ENCODE measurements at places on chromosomes 2 and 18. TPM values are rescaled to one million over a fixed set of nuclear protein-coding genes. Genes with fewer than 3 reads are reported as not detected.

- H3K27me3 ChIP-seq = no peaks in the 10 kb centered on the region
- no peak for DNase-seq
- H3K4me3 ChIP-seq = no peak overlapping the region
- H3K4me1 ChIP-seq = peaks cover 4% of the 10 kb centered on the region
- H3K36me3 ChIP-seq = no peaks in the 10 kb centered on the region
- H3K27ac ChIP-seq = no peak overlapping the region
Measured at GRCh38 chr2:207223051-207223450, 57.3 kb upstream of the KLF7 start.

- peaks cover 15% of the 10 kb centered on the region for H3K4me1 ChIP-seq
- H3K27ac ChIP-seq = no peak overlapping the region
- H3K36me3 ChIP-seq = peaks cover 8% of the 10 kb centered on the region
- DNase-seq = no peak
- no peak overlapping the region for H3K4me3 ChIP-seq
Measured at GRCh38 chr2:28747714-28748113, 3.9 kb upstream of the PPP1CB start.

The REG1B gene
- 0.56 TPM for polyA plus RNA-seq

The C2orf66 gene
- polyA plus RNA-seq = 0.02 TPM

The OR6B2 gene
- not detected for polyA plus RNA-seq
